ENCODE measurements at places on chromosomes 2 and 18.
A peak's percentile ranks its signal among the peaks of the same experiment; 100 is the strongest.

DNA sequence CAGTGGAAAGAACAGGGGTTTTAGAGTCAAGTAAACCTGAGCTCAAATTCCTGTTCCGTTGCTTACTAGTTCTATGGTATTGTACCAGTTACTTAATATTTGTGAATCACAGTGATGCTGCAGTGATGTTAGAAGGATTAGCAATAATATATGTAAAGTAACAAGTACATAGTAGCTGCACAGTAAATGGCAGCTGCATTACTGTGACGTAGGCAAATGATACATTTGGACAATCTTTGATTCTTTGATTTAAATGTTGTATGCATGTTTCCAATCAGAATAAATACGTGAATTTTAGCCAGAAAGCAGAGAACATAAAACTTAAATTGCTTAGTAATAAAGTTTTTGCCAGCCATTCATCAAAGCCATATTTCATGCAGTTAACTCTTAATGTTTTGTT lies 243.0 kb downstream of the ERBB4 start:
- DNase-seq: no peak

DNA sequence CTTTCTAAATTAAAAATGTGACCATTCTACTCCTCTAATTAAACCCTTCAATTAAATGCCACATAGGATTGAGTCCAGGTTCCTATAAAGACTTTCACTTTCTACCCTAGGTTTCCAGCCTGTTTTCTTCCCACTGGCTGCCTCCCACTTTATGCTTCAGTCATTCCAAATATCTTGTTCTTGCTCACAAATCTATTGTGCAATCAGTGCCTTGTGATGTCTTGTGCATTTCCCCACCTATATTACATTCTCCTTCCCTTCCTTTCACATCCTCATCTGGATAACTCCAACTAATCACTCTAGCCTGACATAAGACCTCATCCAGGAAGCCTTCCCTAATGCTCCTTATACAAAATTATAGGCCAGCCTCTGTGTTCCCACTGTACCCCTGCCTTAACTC lies 281.7 kb upstream of the LRATD1 start:
- DNase-seq: no peak

DNA sequence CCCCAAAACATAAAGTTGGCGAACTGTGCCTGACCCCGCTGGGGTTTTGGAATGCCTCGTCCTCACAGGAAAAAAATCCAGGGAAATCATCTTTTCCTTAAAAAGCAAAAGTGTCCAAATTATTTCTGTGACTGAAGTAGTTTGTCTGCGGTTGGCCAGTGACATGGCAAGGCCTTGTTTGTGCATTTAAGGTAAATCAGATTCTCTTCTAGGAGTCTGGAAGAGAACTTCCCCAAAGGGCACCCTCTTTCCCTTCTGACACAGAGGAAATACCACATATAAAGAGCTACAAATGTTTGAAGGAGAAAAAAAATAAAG lies 737 bp upstream of the CYB5A start:
- DNase-seq: no peak

DNA sequence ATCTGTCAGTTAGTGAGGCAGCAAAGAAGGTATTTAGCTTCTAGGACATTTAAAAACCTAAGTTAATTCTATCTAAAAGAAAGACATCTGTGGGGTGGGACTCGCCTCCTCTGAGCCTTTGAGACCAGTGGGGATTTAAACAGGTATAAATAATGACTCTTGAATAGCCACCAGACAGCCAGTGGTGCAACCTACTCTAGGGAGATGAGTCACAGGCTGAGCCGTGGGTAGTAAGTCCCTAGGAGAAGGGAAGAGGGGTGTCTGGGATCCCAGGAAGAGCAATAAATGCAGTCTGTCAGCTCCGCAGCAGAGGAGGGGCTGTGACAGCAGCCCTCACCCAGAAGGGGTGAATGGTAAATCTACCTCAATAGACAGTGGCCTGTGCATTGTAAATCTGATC lies 43.1 kb upstream of the GALNT3 start:
- no peak for DNase-seq

GRCh38 chr2:39243469-39244123 lies at the start of gene CDKL4:
TSS of gene CDKL4 (minus strand) at chr2:39243970.
- DNase-seq: no peak

DNA sequence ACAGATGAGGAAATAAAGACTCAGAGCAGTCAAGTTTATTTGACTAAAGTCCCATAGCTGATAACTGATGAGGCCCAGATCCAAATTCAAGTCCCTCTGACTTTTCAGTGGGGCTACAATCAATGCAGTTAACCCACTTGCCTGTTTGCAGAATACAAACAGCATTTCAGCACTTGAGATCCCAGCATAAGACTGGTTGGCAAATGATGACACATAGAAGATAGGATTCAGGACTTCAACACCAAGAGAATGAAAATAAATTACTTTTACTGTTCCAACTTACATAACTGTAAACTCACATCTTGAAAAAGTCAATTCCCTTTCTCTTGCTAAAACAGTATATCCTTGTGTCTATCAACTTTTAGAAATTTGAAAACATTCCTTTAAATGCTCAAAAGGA lies 61.2 kb downstream of the CCDC93 start:
- no peak for DNase-seq

DNA sequence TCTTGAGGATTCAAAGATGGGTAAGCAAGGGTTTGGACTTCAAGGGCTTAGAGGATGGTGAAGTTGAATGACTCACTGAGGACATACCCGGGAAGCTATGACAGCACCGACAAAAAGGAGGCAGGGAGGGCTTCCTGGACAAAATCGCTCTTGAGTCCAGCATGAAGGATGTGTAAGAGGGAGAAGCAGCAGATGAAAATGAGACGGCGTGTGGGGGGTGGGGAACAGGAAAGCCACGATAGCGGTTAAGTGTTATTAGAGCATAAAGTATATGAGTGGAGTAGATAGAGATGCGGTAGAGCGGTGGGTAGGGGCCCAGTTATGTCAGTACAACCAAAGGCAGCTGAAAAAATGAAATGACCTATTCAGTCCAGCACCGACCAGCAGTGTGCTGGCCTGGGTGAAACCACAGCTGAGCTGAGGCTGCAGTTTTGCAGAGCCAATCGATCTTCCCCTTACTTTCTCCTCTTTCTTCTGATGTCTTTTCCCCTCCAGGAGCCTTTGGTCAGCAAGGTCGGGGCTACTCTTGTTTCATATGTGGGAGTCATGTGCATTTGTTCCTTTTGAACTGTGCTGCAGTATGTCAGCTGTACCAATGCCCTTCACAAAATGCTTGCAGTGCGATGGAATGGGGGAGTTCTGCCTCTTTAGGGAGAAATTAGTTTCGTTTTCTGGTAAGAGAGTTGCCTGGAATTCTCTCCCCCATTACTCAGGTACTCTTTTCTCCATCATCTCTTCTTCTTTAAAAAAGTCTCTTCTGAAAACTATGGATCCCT lies 2.0 kb upstream of the THUMPD2 start:
- DNase-seq: no peak

DNA sequence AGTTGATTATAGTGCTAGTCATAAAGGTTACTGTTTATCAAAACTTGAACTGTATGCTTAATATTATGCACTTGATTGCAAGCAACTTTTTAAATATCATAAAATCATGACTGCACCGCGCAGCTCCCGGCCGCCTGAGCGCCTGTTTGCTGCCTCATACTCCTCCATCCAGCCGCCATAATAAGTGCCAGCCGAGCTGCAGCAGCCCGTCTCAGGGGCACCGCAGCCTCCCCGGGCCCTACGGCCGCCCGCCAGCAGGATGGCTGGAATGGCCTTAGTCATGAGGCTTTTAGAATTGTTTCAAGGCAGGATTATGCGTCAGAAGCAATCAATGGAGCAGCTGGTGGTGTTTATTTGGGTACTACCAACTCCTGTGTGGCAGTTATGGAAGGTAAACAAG lies 337.2 kb downstream of the PAX3 start:
- no peak for DNase-seq

DNA sequence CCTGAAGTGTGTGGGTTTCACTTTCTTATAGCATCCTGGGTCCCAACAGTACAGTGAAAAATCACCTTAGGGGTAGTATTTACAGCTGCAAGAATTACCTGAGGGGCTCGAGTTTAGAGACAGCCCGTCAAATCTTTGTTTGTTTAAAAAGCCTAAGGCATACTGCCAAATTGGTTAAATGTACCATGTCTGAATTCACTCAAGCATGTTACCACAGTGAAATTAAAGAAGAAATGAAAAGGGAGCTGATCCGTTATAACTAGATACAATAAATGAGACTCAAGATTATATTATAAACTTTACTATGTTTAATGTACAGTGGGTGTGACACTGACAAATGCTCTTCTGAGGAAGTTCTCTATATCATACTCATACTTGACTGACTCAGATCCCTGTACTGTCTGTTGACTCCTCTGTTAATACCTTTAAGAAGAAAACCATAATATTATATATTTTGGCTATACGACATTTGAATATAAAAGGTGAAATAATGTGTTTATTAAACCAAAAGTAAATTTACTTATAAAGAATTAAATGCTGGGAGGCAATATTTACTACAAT lies 107.3 kb downstream of the TMEFF2 start:
- no peak for DNase-seq

DNA sequence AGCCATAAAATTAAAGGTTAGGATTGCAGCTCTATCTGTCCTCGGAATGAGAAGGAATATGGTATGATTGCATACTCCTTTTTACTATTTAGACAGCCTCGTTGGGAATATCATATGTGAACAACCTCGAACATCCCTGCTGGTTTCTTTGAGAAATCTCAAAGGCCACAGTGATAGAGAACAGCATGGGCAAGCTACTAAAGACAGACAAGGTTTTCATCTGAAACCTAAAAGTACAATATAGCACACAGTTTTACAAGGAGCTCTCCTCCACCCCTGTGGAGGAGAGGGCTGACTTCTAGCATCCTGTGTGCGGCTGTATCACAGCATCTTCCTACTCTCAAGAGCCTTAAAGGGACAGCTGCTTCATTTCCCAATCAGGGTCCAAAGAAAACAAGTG lies 104.3 kb downstream of the VWC2L start:
- no peak for DNase-seq

DNA sequence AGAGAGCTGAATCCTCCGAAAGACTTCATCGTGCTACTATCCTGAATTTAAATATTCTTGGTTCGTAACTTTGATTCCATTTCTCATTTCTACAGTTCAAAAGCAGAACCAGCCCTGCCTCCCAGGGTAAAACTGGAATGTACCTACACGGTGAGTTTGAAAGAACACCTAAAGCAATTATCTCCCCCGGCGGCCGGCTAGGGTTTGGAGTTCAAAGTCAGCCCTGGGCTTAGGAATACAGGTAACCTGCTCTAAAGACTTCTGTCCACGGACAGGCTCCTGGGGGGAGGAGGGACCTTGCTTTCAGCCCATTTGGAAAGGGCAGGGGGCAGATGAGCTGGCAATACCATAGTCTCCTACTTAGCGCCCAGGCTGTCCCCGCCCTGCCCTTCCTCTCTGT lies 32.3 kb downstream of the CYP27C1 start:
- DNase-seq: no peak

DNA sequence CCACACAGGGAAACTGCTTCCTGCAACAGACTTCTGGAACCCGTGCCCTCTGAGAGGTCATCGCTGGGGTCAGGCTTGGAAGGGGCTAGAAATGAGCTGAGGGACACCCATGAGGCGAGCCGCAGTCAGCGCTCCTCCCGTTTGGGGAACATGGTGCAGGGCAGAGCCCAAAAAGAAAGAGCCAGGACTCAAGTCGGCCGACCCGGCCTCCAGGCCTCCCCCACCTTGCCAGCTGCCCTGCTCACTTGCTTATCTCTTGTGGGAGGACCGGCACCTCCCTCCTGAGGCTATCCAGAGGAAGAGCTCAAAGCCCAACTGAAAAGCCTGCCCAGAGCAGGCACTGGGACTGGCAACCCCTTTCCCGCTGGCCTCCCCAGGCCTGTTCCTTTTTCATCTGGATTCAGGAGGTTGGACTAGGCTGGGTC lies 43.6 kb downstream of the SCTR start:
- DNase-seq: no peak

DNA sequence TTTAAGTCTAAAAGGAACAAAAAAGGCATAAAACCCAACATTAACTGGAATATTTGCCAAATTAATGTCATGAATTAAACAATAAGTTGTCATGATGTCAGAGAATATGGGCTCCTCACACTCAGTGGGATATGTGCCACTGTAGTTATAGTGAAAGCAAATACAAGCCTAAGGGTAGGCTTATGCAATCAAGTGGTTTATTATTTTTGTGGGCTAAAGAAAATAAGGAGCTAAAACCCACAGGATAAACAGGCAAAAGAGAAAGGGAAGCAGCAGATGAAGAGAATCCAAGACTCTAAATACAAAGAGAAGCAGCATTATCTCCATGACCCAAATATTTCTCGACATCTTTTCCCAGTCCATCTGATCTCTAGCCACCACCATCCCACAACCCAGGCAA lies 17.5 kb downstream of the YWHAQ start:
- no peak for DNase-seq

- no peak for DNase-seq
These were observed 92.2 kb upstream of the ITGB6 start for GRCh38 chr2:160292225-160292624.

GRCh38 chr2:128271597-128271910 lies 47.1 kb downstream of the HS6ST1 start:
- DNase-seq: no peak

DNA sequence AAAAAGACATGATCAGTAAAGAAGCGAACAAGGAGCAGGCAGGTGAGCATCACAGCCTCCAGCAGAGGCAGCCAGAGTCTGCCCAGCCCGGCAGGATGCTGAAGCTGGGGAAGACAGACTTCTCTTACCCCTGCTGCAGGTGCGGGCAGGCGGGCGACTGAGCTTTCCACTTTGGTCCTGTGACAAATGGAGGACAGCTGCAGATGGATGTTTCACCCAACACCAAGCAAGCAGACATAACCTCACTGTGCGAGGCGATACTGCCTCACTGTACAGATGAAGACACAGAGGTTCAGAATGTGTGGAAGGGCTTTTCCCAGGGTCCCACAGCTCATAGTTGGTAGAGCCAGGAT lies 251.0 kb downstream of the AFF3 start:
- no peak for DNase-seq

DNA sequence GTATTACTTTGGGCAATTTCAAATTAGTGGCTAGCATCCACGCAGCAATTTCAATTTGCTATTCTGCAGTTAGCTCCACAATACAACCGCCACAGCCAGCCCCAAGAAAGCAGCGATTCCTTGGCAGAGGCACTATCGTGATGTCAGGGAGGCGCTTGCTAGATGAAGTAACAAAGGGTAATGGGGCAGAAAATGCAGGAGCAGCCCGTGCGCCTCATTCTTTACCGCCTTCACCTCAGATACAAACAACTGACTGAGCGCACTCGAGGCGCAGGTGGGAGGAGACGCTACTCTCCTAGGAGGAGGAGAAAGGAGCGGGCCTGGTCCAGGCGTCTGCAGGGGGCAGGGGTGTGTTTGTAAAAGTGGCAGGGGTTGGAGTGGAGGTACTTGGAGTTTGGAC lies 76.9 kb upstream of the ASB18 start:
- no peak for DNase-seq

GRCh38 chr2:191245869-191246531 lies 796 bp downstream of the MYO1B start:
- DNase-seq: peak; percentile 69

DNA sequence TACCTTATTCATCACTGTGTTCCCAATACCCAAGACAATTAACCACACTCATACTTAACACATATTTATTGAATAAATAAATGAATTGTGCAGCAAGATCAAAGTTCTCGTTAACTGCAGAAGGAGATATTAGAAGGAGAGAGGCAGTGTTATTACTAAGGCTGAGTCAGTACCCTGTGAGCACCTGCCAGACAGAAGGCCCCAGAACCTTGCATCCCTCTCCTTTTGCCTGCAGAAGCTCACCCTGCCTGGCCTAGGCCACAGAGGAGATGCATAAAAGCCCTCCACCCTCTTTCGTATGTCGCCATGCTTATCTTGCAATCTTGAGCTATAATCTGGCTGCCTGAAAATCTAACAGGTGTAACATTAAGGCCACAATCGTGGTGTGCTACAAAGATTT lies 20.5 kb upstream of the RNF149 start:
- DNase-seq: no peak

All from iPS DF 19.7 (cell line).